Left renal pelvis (tissue), 4 donors: ENCODE measurements at places on chromosomes 13 and 19. TPM values are rescaled to one million over a fixed set of nuclear protein-coding genes. Genes with fewer than 3 reads are reported as not detected.

AZU1 gene
- 3.6 TPM for polyA plus RNA-seq

ICAM1 gene
- polyA plus RNA-seq = 10.3 TPM

GPR183 gene
- polyA plus RNA-seq = 2.6 TPM

GRCh38 chr13:41060724-41061074 is 610 bp upstream of the WBP4 start:
- peak; percentile 75 for DNase-seq

- no peak for DNase-seq
Observed at GRCh38 chr13:42762251-42762650, 19.1 kb upstream of the FAM216B start.

DNA sequence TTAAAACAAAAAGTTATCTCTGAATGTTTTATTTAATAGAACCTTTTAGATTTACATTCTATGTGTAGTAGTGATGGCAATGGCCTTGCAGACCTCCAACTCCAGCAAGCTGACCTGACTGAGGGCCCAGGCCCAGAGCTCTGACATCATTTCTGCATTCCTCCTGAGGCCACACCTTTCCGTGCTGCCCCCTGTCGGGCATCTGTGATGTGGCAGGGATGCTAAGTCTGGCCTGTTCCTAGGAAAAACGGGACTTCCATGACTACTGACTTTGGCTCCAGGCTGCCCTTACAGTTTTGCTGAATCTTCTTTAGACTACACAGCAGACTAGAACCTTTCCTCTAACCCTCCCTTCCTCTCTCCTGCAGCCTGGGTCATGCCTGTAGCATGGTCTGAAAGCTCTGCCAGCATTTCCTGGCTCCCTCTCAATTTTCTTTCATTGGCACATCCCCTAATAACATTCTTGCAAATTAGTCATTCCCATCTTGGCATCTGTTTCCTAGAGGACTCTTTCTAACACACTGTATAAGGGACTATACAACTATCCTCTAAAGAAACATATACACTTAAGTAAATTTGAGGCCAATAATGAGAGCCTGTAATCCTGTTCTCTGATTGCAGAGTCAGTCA is 249.1 kb downstream of the GPC5 start:
- no peak for DNase-seq

GRCh38 chr19:53961523-53962356 is 997 bp upstream of the CACNG8 start:
- DNase-seq = no peak

ERFL gene
- polyA plus RNA-seq = 0.16 TPM

YJEFN3 gene
- polyA plus RNA-seq = 5.9 TPM

NRTN gene
- 3.4 TPM for polyA plus RNA-seq

DNA sequence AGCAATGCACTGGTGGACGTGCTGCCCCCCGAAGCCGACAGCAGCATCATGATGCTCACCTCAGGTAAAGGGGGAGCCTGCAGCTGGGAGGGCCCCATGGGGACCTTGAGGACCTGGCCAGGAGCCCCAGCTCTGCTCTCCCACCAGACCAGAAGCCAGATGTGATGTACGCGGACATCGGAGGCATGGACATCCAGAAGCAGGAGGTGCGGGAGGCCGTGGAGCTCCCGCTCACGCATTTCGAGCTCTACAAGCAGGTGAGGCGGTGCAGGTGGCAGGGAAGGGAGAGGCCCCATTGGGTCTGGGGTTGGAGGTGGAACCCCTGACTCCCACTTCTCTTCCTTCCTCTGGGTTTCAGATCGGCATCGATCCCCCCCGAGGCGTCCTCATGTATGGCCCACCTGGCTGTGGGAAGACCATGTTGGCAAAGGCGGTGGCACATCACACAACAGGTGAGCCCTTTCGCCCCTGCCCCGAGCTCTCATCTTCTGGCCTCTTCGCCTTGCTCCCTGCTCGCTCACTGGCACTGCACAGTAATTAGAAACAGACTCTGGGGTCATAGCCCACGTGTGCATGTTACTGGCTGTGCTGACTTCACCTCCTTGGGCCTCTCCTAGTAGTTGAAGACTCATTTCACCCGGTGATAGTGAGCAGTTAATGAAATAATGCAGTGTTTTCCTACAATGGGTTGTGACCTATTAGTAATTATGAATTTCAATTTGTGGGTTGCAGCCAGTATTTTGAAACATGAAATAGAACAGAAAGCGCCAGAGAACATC is 3.6 kb downstream of the PSMC4 start:
- no peak for DNase-seq

- DNase-seq = no peak
Observed at GRCh38 chr13:69793783-69794453, 313.7 kb upstream of the ATXN8OS start.

GRCh38 chr13:39577203-39577602 is 25.8 kb downstream of the LHFPL6 start:
- no peak for DNase-seq

DNA sequence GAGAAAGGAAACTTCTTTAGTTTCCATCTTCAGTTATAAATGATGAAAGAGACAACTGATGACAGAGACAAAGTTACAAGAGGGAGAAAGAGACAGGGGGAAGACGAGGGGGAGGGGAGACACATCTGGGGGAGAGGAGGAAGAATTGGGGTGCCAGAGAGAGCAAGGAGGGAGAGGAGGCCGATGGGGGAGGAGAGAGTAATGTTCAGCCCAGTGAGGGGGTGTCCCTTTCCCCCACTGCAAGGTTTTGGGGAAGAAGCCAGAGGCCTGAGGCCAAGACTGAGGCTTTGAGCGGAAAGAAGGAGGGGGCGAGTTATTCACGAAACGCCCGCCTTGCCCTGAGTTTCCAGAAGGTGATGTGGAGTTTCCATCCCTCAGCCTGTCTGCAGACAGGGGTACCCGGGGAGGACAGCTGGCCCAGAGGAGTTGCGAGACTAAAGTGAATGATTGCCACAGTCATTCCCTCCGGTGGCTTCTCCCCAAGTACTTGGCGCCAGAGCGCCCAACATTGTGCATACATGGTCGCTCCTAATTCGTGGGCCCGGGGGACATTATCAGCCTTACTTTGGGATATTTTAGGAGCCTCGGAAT is 558 bp upstream of the PPAN start:
- no peak for DNase-seq

DNA sequence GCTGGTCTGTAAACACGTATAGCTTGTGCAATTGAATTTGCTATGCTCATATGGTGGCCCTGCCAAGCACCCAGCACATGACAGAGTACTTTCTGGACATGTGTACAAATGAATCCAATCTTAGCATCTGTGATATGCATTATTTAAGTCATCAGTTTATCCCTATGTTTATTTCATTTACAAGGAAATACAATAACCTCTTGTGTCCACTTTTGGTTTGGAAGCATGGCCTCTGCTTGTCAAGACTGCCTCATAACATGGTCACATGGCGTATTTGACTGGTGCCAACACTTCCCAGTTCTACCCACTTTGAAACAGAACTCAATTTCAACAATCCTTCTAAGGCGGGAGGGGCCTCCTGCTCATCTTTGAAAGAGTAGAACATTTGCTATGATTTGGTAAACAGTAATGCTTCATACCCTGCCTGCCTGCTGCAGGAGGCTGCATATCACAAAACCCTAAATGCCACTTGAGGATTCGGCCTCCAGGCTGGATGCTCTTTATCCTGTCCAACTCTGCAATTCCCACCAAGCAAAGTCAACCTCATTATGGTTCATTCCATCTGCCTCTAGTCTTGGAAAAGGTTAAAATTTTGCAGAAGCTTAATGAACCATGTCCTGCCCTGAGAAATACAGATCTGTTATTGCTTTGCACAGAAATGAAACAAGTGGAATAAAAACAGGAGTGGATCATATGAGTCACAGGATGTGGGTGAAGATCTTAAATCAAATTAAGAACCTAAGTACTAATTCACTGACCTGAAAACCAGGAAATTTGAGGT is 151.3 kb downstream of the CYSLTR2 start:
- no peak for DNase-seq

DNA sequence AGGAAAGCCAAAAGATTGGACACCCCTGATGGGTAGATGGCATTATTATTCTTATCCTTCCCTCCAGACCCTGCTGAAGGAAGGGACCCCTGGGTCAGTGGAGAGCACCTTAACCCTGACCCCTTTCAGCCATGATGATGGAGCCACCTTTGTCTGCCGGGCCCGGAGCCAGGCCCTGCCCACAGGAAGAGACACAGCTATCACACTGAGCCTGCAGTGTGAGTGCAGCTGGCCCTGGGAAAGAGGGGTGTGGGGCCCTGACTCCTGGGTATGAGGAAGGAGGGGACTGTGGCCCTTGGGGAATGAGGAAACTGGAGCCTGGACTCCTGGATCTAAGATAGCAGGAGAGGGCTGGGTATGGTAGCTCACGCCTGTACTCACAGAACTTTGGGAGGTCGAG is 2.7 kb downstream of the KIRREL2 start:
- DNase-seq = no peak

DNA sequence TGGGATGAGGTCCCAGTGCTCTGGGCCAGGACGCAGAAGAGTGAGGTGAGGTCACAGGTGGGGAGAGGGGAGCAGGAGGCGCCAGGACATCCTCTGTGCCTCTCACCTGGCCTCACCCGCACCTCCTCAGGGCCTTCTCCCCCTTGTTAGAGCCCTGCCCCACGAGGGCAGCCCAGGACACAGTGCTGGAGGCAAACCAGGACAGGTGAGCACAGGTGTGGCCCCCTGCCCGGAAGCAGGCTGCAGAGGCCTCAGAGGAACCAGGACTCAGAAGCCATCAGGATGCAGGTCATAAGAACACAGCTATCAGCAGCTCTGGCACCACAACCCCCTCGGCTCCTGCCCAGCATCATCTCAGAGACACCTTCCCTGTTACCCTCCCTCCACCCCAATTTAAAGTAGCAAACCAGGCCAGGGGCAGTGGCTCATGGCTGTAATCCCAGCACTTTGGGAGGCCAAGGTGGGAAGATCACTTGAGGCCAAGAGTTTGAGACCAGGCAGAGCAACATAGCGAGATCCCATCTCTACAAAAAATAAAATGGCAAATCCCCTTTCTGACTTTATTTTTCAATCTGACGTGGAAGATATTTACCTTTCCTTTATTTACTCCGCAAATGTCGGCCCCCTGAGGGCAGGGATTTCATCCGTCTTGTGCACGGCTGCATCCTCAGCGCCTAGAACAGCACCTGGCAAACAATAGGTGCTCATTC is at the start of gene CEACAM16:
Gene CEACAM16, plus strand, starts transcription at position 660 of the 710 bp plus-strand sequence. CDS start 2,306 bp downstream, outside the sequence.
- no peak for DNase-seq

GRCh38 chr19:29715701-29716581 is 880 bp upstream of the C19orf12 start:
- no peak for DNase-seq

MFSD12 gene
- polyA plus RNA-seq = 68.4 TPM

DNA sequence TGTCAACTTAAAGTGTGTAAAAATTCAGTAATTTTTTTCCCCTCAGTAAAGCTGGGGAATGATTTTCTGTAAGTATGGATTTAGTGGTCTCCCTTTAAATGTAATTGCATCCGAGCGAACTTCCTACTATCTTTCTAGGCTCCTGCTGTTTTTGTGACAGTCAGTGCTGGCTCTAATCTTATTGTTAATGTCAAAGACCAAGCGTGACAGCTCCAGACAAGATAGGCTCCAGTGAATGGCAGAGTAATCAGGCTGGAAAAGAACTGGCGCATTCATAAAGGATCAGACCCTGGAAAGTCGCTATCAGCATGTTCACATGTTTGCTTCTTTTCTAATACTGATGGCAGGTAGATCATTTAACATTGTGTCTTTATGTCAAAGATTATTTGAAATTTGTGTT is 908.0 kb upstream of the ATXN8OS start:
- no peak for DNase-seq

DNA sequence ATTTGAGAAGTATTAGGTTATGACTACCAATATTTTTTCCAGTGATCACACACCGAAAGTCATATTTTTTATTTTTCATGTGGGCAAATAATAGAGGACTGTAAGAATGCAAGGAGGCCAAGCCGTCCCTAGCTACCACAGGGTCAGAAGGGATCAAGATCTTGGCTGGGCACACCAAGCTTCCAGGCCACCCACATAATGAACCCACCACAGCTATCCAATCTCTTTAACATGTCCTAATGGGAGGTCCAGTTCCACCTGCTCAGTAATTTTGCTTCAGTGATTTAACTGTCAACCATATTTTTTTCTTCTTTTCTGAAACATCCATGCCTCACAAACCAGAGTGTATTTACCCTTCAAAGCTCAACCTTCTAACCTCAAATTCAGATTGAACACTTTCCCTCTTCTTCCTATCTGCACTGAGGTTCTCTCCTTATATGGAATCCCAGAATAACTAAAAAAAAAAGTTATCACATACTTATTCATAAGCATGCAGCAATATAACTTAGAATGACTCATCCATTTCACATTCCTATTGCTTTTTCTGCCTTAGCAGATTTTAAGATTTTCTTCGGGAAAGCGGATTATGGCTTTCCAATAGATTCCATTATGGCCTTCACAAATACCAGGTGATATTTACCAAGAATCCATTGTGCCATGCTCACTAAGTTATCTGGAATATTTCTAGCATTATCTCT is 12.2 kb downstream of the ARGLU1 start:
- DNase-seq = no peak

GRCh38 chr19:50741179-50741933 is 18.2 kb downstream of the CLEC11A start:
- no peak for DNase-seq

FXYD3 gene
- polyA plus RNA-seq = 32.9 TPM

SYNGR4 gene
- 0.14 TPM for polyA plus RNA-seq

- DNase-seq = no peak
Observed at GRCh38 chr13:33483471-33483870, 197.9 kb upstream of the STARD13 start.

- no peak for DNase-seq
Observed at GRCh38 chr19:5805462-5806132, 730 bp downstream of the NRTN start.

- no peak for DNase-seq
Observed at GRCh38 chr13:20399515-20399914, 126.1 kb downstream of the CRYL1 start.

- no peak for DNase-seq
Observed at GRCh38 chr19:402786-403185, 6.2 kb downstream of the C2CD4C start.

SPRYD7 gene
- polyA plus RNA-seq = 12.4 TPM

- no peak for DNase-seq
Observed at GRCh38 chr19:1105008-1105872, 1.4 kb downstream of the GPX4 start.

- no peak for DNase-seq
Observed at GRCh38 chr19:7408251-7408650, 59.5 kb downstream of the ARHGEF18 start.

PLVAP gene
- polyA plus RNA-seq = 75.0 TPM

GRCh38 chr13:36405151-36405550 is 27.1 kb upstream of the CCNA1 start:
- DNase-seq = no peak
